ENCODE measurements at places on chromosomes 4 and X. TPM values are rescaled to one million over a fixed set of nuclear protein-coding genes. Genes with fewer than 3 reads are reported as not detected.

DNA sequence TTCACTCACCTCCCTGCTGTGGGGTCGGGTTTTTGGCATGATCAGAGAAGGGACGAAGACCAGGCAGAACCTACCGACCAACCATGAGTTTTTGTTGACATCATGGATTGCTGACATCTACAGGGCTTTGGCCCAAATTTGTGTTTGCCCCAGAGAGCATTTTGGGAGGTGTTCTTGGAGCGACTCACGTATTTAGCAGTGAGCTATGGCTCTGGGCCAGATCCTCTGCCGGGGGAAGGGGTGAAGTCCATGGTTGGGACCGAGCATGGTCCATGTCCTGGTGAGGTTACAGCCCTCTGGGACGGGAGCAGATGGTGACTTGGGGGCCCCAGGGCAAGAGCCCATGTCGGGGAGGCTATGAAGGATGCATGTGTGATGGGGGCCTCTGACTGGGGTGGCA is 17.4 kb downstream of the SORCS2 start:
- no peak overlapping the region for H3K27ac ChIP-seq
- no peaks in the 10 kb centered on the region for H3K36me3 ChIP-seq
- DNase-seq, result no peak
- no peak overlapping the region for H3K4me3 ChIP-seq

REELD1 gene
- not detected for total RNA-seq

DNA sequence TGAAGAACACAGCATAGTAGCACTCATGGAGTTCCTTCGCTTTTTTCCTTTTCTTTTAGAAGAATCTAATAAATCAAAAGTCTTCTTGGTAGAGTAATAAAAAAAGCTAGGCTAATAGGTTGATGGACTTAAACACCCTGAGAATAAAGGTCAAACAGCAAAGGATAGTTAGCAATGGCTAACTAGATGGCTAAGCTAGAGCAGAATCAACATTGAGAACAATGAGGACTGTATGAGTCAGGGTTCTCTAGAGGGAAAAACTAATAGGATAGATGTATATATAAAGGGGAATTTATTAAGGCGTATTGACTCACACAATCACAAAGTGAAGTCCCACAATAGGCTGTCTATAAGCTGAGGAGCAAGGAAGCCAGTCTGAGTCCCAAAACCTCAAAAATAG is 550.9 kb downstream of the GLUD2 start:
- no peaks in the 10 kb centered on the region for H3K27me3 ChIP-seq
- no peaks in the 10 kb centered on the region for H3K4me1 ChIP-seq
- H3K4me3 ChIP-seq, result no peak overlapping the region
- no peaks in the 10 kb centered on the region for H3K36me3 ChIP-seq
- no peak overlapping the region for H3K27ac ChIP-seq

- no peaks in the 10 kb centered on the region for H3K27me3 ChIP-seq
- H3K4me1 ChIP-seq, result no peaks in the 10 kb centered on the region
- H3K36me3 ChIP-seq, result no peaks in the 10 kb centered on the region
These were observed 125.2 kb downstream of the NEXMIF start for GRCh38 chrX:74800062-74800461.

- H3K4me3 ChIP-seq, result peak within 1 kb of the TSS; percentile 94
- no peaks in the 10 kb centered on the region for H3K27me3 ChIP-seq
- DNase-seq, result no peak
- peaks cover 47% of the 10 kb centered on the region for H3K4me1 ChIP-seq
These were observed at the start of gene GK for GRCh38 chrX:30653415-30654131. Gene GK (plus strand): TSS chrX:30653423. CDS start chrX:30653538, 115 bp downstream.

Data from activated T-helper 2 cell treated with anti-CD3 and anti-CD28 coated beads, Interferon-gamma antibody, Interleukin-2, Interleukin-4, amounts not matched to agents 10 μg/mL and 5 μg/mL and 100 μg/mL, durations not matched to agents 14 hours and 24 hours and 36 hours (primary cell).